ENCODE measurements at places on chromosomes 6 and 20. TPM values are rescaled to one million over a fixed set of nuclear protein-coding genes. Genes with fewer than 3 reads are reported as not detected.

Gene KCNS1
- total RNA-seq = 0.54 TPM

DNA sequence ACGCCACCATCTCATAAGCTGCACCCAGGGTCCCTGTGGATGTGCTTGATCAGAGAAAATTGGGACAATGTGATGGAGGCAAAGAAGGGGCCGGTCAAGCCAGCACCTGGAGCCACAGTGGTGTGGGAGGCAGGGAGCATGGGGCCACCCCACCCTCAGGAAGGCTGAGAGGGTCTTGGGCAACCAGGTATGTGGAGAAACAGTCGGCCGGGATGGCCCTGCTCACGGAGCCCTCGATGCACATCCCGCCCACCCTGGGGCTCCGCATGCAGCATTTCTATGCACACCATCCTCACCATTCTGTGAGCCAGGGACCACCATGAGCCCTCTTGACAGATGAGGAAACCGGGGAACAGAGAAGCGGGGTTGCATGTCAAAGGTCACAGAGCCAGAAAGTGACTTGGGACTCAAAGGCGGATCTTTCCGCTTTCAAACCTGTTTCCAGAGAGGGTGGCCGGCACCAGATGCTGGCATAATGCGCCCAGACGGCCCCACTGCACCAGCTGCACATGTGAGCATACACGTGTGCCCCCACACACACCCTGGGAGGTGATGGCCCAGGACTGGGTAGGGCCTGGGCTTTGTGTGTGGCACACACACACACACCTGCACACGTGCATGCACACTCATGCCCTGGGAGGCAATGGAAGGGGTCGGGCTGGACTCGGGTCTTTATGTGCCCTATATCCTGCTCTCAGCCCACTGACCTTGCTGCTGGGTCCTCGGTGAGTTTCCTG is 398.5 kb downstream of the TAF4 start:
- no peaks in the 10 kb centered on the region for H3K4me1 ChIP-seq
- H3K36me3 ChIP-seq = no peaks in the 10 kb centered on the region
- no peak for DNase-seq
- no peaks in the 10 kb centered on the region for H3K27me3 ChIP-seq
- H3K27ac ChIP-seq = no peak overlapping the region

- no peaks in the 10 kb centered on the region for H3K36me3 ChIP-seq
- no peak overlapping the region for H3K27ac ChIP-seq
- H3K27me3 ChIP-seq = peaks cover 15% of the 10 kb centered on the region
- H3K4me1 ChIP-seq = no peaks in the 10 kb centered on the region
- DNase-seq = no peak
Observed at GRCh38 chr6:81762606-81763005, 10.1 kb upstream of the TENT5A start.

DNA sequence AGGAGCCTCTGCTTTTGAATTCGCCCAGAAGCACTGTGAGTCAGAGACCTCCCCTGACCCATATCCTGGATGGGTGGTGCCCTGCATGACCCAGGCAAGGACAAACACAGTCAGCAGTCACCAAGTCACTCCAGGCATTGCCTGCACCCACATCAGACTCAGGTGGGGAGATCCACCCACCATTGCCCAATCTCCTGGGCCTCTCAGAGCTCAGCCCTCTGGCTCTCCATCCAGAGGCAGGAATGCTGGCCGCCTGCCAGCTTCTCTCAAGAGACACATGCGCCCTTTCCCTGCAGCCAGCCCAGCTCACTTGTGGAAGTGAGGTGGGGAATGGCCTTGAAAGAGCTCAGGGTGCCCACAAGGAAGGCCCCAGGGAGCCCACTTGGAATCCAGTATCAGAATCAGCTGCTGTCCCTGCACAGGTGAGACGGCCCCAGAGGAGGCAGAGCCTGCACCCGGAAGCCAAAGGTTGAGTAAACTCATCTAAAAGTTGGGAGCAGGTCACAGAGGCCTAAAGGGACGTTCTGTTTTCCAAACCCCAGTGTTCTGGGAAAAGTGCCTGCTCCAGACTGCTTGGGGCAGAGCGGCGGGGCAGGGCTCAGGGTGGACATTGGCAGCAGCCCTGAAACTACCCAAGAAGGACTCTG is 129.8 kb downstream of the PREX1 start:
- DNase-seq = no peak
- no peak overlapping the region for H3K4me3 ChIP-seq

DNA sequence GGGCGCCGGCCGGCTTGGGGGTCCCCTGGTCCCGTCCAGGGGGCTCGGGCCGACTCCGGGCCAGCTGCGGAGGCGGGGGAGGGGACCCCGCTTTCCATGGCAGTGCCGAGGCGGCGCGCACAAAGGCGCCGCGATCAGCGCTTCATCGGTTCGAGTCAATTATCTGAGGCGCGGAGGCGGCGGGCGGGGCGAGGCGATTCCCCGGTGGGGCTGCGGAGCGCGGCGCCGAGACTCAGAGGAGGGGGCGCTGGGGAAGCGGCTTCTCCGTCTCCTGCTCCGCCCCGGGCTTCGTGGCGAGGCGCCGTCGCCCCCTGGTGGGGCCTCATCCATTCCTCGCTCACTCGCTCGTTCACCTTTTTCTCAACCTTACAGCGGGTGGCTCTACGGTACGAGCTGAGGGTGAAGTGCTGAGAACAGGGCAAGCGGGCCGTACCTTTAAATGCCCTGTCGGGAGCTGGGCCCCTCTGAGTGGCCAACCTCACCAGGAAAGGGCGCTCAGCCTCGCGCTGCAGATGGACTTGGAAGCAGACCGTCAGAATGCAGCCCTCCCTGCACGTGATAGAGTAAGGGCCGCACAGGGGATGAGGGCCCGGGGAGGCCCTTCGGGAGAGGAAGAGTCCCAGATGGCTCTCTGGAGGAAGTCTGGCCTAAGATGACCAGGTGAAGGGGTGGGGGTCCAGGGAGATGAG is 39.9 kb downstream of the SLC52A3 start:
- H3K36me3 ChIP-seq = no peaks in the 10 kb centered on the region
- peaks cover 38% of the 10 kb centered on the region for H3K27me3 ChIP-seq
- H3K4me3 ChIP-seq = no peak overlapping the region
- no peak overlapping the region for H3K27ac ChIP-seq
- peaks cover 4% of the 10 kb centered on the region for H3K4me1 ChIP-seq
- peak; percentile 73 for DNase-seq

GRCh38 chr6:128808856-128809255 is 74.1 kb upstream of the LAMA2 start:
- H3K4me3 ChIP-seq = no peak overlapping the region
- H3K27me3 ChIP-seq = peaks cover 11% of the 10 kb centered on the region
- H3K36me3 ChIP-seq = no peaks in the 10 kb centered on the region
- H3K27ac ChIP-seq = no peak overlapping the region
- no peaks in the 10 kb centered on the region for H3K4me1 ChIP-seq
